ENCODE measurements at places on chromosomes 1 and 21. TPM values are rescaled to one million over a fixed set of nuclear protein-coding genes. Genes with fewer than 3 reads are reported as not detected.

LAMC2 gene
- total RNA-seq = 22.7 TPM

NME7 gene
- 22.5 TPM for total RNA-seq

RIIAD1 gene
- total RNA-seq = not detected

GPR61 gene
- total RNA-seq = not detected

CLCA1 gene
- total RNA-seq = not detected

CR1 gene
- not detected for total RNA-seq

FCRL4 gene
- not detected for total RNA-seq

OPRD1 gene
- 0.08 TPM for total RNA-seq

LHX8 gene
- total RNA-seq = 1.2 TPM

LCE1C gene
- not detected for total RNA-seq

TMEM35B gene
- total RNA-seq = 13.6 TPM

CATSPERE gene
- total RNA-seq = 0.18 TPM

TMCO1 gene
- total RNA-seq = 210 TPM

B3GALNT2 gene
- 18.4 TPM for total RNA-seq

CHAF1B gene
- 10.5 TPM for total RNA-seq

SMIM34 gene
- total RNA-seq = not detected

SELL gene
- 0.24 TPM for total RNA-seq

ADAM30 gene
- total RNA-seq = not detected

GFI1 gene
- 0.26 TPM for total RNA-seq

PRR9 gene
- total RNA-seq = not detected

MPZ gene
- total RNA-seq = 0.53 TPM

AGO4 gene
- 3.2 TPM for total RNA-seq

SELP gene
- total RNA-seq = not detected

ERG gene
- total RNA-seq = not detected

GUCA2B gene
- not detected for total RNA-seq

DNAJC6 gene
- 8.0 TPM for total RNA-seq

F11R gene
- total RNA-seq = 45.7 TPM

FCRL5 gene
- not detected for total RNA-seq

ADCY10 gene
- total RNA-seq = 0.20 TPM

GBP1 gene
- 0.22 TPM for total RNA-seq

TAGLN2 gene
- total RNA-seq = 1,041 TPM

MCOLN3 gene
- total RNA-seq = 3.9 TPM

NKAIN1 gene
- 1.3 TPM for total RNA-seq

TMEM69 gene
- total RNA-seq = 22.4 TPM

ZNF683 gene
- not detected for total RNA-seq

PEA15 gene
- 181 TPM for total RNA-seq

LORICRIN gene
- total RNA-seq = not detected

PRRX1 gene
- not detected for total RNA-seq

RIPPLY3 gene
- 0.71 TPM for total RNA-seq

DIO1 gene
- not detected for total RNA-seq

ROR1 gene
- 8.5 TPM for total RNA-seq

LINGO4 gene
- not detected for total RNA-seq

SPRR2F gene
- total RNA-seq = not detected

TRIM67 gene
- 0.12 TPM for total RNA-seq

SYPL2 gene
- total RNA-seq = 0.13 TPM

MYOG gene
- total RNA-seq = not detected

PRAMEF27 gene
- not detected for total RNA-seq

Data from A549 treated with ZK216348 at 1 μM for 4 hours (cell line).